ENCODE measurements at places on chromosomes 2 and 18. TPM values are rescaled to one million over a fixed set of nuclear protein-coding genes. Genes with fewer than 3 reads are reported as not detected.

The LYPD6 gene
- 14.7 TPM for polyA plus RNA-seq

The EVX2 gene
- not detected for polyA plus RNA-seq

The TDRD15 gene
- not detected for polyA plus RNA-seq

The UGT1A4 gene
- polyA plus RNA-seq: not detected

The TSPYL6 gene
- polyA plus RNA-seq: 0.12 TPM

The CCDC85A gene
- polyA plus RNA-seq: 1.3 TPM

The REG3A gene
- not detected for polyA plus RNA-seq

The IL1RL2 gene
- polyA plus RNA-seq: 1.3 TPM

The DYNAP gene
- polyA plus RNA-seq: not detected

The GKN2 gene
- 1.9 TPM for polyA plus RNA-seq

The CPLX4 gene
- not detected for polyA plus RNA-seq

The MAP3K20 gene
- polyA plus RNA-seq: 76.5 TPM

The FZD7 gene
- 32.4 TPM for polyA plus RNA-seq

The ANO7 gene
- polyA plus RNA-seq: 2.2 TPM

The MALT1 gene
- polyA plus RNA-seq: 26.6 TPM

The CBLN2 gene
- polyA plus RNA-seq: 5.6 TPM

The TMEM163 gene
- polyA plus RNA-seq: 13.6 TPM

The HOXD4 gene
- 0.51 TPM for polyA plus RNA-seq

The CCDC178 gene
- 1.3 TPM for polyA plus RNA-seq

The GRP gene
- polyA plus RNA-seq: 64.2 TPM

The GKN1 gene
- not detected for polyA plus RNA-seq

The BIRC6 gene
- polyA plus RNA-seq: 68.1 TPM

The FARSB gene
- 22.9 TPM for polyA plus RNA-seq

The LHCGR gene
- 0.09 TPM for polyA plus RNA-seq

The DSEL gene
- 6.6 TPM for polyA plus RNA-seq

The SLC5A7 gene
- 0.10 TPM for polyA plus RNA-seq

The VWC2L gene
- not detected for polyA plus RNA-seq

The ZNF385B gene
- polyA plus RNA-seq: 4.2 TPM

The IL36RN gene
- not detected for polyA plus RNA-seq

Data from right lung (tissue), 10 donors.